ENCODE measurements at places on chromosomes 7 and 10.

DNA sequence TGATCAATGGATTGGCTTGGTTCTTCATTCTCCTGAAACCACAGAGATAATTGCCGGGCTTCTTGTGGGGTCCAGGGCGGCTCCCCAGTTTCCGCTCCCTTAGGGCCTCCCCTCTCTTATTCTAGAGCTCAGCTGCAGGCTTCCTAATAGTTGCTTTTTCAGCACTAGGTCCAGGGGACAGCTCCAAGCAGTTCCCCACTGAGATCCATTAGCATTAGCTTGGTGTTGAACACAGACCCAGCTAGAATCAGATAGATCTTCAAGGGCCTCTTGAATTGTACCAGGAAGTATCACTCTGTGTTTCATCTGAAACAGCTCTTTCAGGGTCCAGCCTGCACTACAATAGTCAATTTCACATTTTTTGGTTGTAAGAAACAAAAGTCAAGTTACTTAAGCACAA lies 238.7 kb downstream of the SEC23IP start:
- DNase-seq: no peak

DNA sequence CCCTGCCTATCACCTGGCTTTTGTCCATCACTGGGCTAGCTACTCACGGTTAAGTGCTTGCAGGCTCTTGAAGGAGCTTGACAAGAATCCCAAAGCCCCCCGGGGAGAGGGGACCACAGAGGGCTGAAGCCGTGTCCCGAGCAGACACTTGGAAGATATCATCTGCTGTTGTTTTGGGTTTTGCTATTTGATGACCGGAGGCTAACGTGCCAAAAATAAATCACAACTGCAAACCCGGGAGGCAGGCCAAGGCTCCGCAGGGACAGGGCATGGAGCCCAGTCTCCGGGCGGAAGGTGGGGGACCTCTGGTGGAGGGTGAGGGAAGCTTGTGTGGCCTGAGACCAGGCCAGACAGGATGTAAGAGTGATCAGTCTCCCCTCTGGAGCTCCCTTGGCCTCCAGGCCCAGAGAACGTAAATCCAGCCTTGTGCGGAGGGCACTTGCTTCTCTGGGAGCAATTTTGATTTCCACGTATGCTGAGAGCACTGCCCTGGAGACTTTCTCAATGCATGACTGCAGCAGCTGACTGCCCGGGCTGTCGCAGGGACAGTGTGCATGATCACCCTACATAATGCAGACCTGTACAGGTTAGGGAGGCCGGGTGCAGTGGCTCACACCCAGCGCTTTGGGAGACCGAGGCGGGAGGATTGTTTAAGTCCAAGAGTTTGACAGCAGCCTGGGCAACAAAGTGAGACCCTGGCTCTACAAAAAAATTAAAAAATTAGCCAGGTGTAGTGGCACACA lies at the start of gene PHKG1:
TSS of gene PHKG1 (minus strand) at position 164 of the 743 bp plus-strand sequence. CDS start 4,011 bp downstream, outside the sequence.
- DNase-seq: no peak

GRCh38 chr10:92430103-92430502 lies 139.1 kb downstream of the MARCHF5 start:
- no peak for DNase-seq

DNA sequence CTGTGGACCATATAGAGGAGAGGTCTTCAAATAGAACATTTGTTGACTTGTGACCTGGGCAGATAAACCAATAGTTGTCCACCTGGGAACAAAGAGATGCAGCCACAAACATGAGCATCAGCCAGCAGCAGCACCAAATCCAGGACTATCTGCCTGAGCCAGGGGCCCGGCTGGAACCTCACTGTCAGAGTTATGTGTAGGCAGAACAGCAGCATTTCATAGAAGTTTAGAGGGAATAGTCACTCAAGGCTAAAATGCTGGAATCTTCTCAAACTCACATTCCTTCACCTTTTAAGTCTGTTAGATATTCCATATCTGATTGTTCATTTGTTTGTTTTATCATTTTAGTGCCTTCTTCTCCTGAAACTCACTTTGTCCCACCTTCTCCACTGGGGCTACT lies 72.2 kb upstream of the IL6 start:
- no peak for DNase-seq

GRCh38 chr7:129095258-129095657 lies 40.3 kb upstream of the TNPO3 start:
- peak; percentile 50 for DNase-seq

DNA sequence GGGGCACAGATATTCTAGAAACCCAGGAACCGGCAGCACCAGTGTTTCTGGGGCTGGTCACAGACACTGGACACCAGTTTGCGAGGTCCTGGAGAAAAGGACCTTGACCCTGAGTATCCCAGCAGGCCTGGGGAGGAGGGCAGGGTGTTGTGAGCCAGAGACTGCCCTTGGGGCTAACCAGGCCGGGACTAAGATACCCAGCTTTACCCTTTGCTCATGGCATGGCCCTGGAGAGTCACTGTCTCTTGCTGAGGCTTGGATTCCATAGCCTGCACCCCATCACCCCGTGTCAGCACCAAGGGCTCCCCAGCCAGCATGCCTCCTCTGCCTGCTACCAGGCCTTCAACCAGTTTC lies 124.4 kb downstream of the COL26A1 start:
- no peak for DNase-seq

- DNase-seq: no peak
These were observed 742.3 kb upstream of the GALNT17 start for GRCh38 chr7:70389531-70390151.

GRCh38 chr7:80724249-80724871 lies 85.9 kb downstream of the CD36 start:
- DNase-seq: no peak

DNA sequence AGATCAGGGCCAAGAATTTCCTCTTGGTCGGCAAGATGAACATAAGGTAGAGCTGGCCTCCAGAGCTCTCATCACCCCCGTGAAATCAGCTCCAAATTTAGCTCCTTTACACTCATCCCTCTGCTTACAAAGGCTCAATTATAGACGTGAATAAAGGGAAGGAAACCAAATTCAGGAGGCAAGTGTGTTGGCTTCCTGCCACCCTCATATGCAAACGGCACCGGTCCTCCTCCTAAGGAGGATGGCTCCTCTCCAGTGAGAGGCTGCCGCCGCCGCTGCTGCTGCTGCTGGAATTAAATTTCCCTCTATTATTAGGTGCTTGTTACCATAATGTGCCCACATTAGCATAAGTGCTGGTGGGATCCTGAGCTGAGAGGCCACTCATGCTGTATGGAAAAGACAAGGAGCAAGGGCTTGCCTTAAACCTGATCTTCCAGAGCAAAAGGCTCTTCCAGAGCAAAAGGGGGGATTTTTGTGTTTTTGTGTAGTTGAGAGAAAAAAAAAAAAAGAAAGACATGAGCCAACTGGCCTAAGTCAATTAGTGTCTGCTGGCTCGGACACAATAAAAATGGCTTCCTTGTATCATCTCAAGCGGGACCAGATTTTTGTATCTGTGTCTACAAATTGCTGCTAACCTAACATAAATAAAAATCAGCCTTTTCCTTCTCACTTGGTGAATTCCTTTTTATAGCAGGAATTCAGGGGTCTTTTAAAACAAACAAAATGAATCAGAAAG lies 68.4 kb downstream of the CDHR3 start:
- no peak for DNase-seq

- no peak for DNase-seq
These were observed 62.6 kb upstream of the ABCB4 start for GRCh38 chr7:87538052-87538451.

- DNase-seq: peak; percentile 55
These were observed 99.3 kb upstream of the DDC start for GRCh38 chr7:50664461-50664922.

GRCh38 chr10:60964257-60965235 lies 20.6 kb upstream of the RHOBTB1 start:
- DNase-seq: peak; percentile 28

GRCh38 chr10:34985146-34985545 lies 105.0 kb downstream of the CUL2 start:
- DNase-seq: no peak

DNA sequence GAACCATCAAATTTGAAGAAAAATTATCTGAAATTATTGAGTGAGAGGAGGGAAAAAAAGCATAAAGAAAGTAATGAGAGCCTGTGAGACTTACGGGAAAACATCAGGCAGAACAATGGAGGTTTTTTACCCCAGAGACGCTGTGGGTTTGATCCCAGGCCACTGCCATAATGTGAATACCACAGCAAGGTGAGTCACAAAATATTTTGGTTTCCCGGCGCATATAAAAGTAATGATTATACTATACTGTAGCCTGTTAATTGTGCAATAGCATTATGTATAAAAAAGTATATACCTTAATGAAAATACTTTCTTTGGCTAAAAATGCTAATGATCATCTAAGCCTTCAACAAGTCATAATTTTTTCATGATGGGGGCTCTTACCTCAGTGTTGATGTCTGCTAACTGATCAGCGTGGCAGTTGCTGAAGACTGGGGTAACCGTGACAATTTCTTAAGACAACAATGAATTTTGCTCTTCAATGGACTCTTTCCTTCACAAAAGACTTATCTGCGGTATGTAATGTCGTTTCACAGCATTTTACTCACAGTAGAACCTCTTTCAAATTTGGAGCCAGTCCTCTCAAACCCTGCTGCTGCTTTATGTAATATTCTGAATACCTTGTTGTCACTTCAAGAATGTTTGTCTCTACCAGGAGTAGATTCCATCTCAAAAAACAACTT lies 97.0 kb upstream of the FAM20C start:
- DNase-seq: no peak

DNA sequence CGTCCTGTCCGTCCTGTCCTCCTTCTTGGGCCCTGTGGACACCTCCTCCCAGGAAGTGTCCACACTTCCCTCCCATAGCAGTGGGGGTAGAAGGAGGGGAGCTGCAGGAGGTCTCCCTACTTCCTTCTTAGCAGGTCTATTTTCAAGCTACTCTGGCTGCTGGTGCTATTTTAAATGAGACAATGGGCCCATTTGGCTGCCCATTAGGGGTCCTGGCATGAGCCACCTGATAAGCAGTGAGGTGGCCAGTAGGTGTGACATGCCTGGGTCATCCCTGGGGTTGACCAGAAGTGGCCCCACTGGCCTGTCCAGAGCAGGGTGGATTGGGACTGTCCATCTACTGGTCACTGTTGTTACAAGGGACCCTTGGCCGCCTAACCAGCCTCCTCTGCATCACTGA lies 75.2 kb downstream of the COL13A1 start:
- no peak for DNase-seq

GRCh38 chr10:86100581-86101061 lies 266.0 kb downstream of the GRID1 start:
- DNase-seq: peak; percentile 53

GRCh38 chr7:5423306-5423975 lies at the start of gene TNRC18:
TNRC18 (minus strand) TSS chr7:5423834; CDS start chr7:5421246, 2,588 bp downstream.
- DNase-seq: peak; percentile 86

DNA sequence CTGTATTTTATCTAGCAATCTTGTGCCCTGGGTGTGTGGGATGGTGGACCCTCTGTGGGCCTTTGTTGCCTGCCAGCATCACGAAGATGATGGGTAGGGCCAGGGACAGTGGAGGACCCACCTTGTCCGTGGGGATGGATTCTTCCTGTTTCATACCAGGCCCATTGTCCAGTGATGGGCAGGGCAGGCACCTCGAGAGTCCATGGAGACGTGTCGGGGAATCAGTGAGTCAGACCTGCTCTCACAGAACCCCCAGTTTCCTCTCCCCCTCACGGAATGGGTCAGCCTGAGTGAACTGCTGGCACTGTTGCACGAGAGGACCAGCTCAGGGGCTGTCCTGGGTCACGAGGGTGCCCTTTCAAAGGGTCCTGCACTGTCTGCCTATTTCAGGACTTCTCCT lies 401.2 kb downstream of the RPS24 start:
- no peak for DNase-seq

DNA sequence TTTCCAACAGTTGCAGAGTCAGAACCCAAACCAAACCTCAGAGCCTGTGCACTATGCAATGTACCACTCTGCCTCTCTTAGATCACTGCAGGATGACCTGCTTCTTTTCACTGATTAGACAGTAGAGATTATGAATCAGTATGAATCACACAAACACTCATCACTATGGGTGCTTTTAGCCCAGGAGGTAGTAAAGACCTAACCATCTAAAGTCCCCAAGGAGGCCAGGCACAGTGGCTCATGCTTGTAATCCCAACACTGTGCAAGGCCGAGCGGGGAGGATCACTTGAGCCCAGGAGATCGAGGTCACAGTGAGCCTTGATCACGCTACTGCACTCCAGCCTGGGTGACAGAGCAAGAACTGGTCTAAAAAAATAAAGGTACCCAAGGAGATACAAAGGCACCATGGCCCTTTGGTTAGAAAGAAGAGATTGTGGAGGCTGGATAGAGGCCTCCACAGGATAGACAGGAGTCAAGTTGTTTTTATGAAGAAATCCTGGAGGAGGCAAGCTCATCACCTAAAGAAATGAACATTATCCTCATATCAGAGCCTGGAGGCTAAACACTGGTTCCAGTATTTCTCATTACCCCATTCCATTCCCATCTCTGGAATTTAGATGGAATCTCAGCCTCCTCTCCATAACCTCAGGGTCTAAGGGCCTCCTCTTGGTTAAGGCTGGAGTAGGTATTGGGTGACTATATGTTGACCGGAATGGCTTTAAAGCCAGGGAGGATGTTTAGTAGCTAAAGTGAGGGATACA lies 12.9 kb downstream of the SEC31B start:
- no peak for DNase-seq

DNA sequence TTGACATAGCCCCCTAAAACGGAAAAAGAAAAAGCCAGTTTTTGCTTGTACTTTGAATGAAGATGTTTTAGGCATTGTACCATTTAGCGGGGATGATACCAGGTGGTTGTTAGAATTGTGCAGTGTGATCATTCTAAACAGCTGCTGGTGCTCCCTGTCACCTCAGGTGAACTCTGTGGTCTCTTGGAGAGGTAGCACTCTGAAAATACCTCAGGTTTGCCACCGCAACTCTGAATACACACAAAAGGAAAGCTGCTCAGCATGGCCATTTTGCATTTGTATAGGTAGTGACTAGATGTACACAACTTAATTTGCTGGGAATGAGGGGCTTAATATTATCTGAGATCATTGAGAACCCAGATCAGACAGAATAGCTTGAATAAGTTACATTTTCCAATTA lies 52.6 kb downstream of the PLEKHA8 start:
- DNase-seq: no peak

DNA sequence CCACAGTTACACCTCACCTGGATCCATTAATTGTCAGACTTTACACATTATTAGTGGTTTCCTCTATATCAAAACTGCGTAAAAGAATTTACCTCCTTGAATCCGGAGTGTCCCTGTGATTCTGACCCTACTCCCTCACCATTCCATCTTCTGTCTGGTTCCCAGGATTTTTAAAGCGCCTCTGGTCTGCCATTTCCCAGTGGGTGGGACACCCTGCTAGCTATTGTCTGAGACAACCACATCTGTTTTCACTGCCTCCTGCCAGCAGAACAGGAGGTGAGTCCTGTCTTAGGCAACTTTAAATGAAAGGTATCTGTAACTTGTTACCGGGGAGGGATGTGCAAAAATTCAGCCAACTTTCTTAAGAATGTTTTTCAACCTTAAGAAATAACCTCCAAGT lies 2.3 kb downstream of the MACROH2A2 start:
- no peak for DNase-seq

GRCh38 chr7:105975770-105976417 lies 12.8 kb downstream of the CDHR3 start:
- no peak for DNase-seq

GRCh38 chr10:24887855-24888231 lies 64.6 kb downstream of the PRTFDC1 start:
- DNase-seq: no peak
